Hepatic stellate cell (primary cell): ENCODE measurements at places on chromosomes 12 and 14.

- DNase-seq = no peak
These were observed 3.5 kb downstream of the STXBP6 start for GRCh38 chr14:25046301-25046943.

DNA sequence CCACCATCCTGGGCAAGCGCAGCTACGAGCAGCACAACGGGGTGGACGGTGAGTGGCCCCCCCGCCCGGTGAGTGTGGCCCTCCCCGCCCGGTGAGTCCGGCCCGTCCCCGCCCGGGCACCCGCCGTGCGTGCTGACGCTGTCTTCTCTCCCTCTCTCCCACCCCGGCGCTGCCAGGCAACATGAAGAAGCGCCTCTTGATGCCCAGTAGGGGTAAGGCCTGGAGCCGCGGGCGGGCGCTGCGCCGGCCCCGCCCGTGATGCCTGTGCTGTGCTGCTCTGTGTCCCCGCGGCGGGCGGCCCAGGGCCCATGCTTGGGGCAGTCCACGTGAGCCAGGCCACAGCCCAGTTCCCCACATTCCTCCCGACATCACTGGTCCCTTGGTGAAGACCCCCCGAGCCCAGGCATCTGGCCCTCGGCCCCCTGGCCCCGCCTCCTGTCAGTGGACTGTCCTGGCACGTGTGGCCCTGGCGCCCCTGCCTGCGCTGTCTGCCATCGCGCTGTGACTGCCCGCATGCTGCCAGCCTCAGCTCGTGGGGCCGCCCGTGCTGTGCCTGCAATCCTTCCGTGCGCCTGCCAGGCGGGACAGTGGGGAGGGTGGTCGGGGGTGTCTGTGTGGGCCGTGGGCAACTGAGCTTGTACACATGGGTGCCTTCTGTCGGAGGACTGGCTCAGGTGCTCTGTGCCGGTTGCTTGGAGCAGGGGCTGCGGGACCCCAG lies 7.9 kb upstream of the CRIP2 start:
- no peak for DNase-seq

- DNase-seq = no peak
These were observed 38.3 kb upstream of the PNMA1 start for GRCh38 chr14:73752297-73752992.

DNA sequence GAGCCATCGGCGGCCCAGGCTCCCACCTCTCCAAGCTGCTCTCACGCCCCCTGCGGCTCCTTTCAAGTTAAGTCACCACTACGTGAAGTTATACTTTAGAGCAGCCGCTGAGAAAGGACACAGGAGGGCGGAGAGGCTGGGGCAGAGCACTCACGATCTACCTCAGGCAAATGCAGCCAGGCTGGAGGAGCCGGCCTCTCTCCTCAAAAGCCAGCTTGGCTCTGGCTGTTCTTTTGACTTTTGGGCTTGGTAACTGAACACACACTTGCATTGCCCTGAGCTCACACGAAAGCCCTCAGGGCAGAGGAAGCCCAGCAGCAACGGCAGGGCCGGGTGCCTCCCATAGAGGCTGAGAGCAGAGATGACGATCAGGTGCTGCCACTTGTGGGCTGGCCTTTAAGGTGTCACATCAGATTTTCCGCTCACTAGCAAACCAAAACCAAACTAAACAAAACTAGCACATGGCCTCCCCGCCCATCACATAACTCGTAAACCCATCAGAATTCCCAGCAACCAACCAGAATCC lies 75.2 kb downstream of the PITPNM2 start:
- DNase-seq = no peak

GRCh38 chr14:24289649-24290280 lies 9.8 kb downstream of the DHRS1 start:
- DNase-seq = no peak

DNA sequence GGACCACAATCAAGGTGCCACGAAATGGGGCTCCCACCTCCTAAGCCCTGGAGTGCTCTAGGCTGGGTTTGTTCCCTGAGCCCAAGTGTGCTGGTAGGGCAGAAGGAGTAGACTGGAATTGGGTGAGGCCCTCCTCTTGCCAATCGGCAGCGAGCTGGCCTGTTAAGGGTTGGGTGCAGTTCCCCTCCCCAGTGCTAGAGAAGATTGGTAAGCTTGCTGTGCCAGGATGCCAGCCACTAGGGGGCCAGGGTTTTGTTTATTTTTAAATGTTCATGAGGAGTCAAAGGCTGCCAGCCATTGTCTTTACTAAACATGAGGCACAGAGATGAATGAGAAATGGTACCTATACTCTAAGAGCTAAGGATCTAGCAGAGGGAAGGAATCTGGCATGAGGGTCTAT lies 79.7 kb downstream of the SPTB start:
- DNase-seq = peak; percentile 61

DNA sequence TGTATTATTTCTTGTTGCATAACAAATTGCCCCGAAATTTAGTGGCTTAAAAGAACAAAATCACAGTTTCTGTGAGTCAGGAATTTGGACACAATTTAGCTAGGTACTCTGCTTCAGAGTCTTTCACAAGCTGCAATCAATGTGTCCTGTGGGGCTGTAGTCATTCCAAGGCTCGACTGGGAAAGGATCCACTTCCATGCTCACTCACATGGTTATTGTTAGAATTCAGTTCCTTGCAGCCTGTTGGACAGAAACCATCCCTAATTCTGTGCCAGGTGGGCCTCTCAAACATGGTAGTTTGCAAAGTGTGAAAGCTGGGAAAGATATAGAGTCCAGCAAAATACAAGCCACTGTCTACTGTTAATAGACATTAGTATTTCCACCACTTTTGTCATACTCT lies 59.7 kb upstream of the ARID2 start:
- DNase-seq = no peak

DNA sequence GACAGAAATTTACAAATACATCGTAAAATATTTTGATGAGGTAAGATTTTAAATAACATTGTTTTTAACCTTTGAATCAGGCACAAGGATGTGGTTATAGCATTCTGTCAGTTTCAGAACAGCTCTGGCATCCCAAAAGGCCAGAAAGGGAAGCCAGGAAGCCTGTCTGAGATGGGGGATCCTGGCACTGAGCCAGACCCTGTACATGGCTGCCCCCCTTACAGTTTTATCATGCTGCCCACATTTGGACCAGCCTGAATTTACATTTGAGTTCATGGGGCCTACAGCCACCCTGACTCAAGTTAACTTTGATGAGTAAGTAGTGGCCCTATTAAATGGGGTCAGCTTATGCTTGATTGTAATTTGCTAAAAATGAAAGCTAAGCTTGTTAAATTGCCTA lies 155.6 kb downstream of the PLXNC1 start:
- DNase-seq = no peak

GRCh38 chr12:57112492-57113294 lies 1.5 kb upstream of the STAT6 start:
- no peak for DNase-seq

- no peak for DNase-seq
These were observed 35.9 kb upstream of the FOS start for GRCh38 chr14:75242546-75243273.

DNA sequence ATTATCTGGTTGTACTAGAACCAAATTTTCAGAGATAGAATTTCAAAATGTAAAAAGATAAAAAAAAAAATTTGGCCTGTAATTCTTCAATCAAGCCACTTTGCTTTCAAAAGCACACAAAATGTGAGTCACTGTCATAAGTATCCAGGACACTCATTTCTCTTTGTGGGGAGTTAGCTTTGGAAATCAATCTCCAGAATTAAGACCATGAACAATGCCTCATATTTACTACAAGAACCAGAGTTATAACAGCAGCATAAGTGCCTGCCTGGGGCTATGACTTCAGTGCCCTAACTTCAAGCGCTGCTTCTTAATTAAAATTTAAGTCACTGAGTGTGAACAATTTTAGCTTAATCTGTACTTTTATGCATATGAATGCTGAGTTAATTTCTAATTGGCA lies 162.1 kb downstream of the C12orf42 start:
- DNase-seq = no peak

DNA sequence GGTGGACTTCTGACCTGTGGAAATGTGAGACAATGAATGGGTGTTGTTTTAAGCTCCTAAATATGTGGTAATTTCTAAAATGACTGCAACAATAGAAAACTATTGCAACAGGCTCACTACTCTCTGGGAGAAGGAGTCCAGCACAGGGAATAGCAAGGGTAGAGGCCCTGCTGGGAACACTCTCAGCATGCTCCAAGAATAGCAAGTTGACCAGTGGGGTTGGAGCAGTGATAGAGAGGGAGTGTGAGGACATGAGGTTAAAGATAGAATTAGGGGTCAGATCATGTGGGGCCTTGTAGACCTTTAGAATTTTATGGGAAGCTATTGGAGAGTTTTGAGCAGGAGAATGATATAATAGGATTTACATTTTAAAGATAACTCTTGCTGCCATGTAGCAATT lies 346.7 kb upstream of the CCDC196 start:
- DNase-seq = no peak

GRCh38 chr12:95424271-95424994 lies 49.5 kb upstream of the METAP2 start:
- DNase-seq = no peak

- DNase-seq = no peak
These were observed 10.9 kb upstream of the IL26 start for GRCh38 chr12:68236421-68237059.

GRCh38 chr12:5523396-5524115 lies 91.6 kb downstream of the NTF3 start:
- DNase-seq = no peak

- no peak for DNase-seq
These were observed 56.6 kb downstream of the EID3 start for GRCh38 chr12:104360157-104360556.

DNA sequence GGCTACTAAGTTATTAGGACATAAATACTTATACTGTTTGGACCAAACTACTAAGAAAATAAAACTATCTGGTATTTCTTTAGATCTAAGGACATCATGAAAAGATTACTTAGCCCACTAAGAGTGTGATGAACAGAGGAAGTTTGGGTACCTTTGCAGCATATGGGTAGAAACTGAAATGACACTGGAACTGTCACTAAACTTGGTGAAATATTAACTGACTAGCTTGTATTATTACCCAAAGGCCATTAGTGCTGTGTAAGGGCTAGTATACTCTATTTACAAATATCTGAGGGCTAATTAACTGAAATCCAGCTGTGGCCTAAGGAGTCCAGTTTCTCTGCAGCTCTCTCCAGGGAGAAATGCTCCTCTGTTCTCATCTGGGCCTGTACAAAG lies 45.5 kb downstream of the PAWR start:
- no peak for DNase-seq

DNA sequence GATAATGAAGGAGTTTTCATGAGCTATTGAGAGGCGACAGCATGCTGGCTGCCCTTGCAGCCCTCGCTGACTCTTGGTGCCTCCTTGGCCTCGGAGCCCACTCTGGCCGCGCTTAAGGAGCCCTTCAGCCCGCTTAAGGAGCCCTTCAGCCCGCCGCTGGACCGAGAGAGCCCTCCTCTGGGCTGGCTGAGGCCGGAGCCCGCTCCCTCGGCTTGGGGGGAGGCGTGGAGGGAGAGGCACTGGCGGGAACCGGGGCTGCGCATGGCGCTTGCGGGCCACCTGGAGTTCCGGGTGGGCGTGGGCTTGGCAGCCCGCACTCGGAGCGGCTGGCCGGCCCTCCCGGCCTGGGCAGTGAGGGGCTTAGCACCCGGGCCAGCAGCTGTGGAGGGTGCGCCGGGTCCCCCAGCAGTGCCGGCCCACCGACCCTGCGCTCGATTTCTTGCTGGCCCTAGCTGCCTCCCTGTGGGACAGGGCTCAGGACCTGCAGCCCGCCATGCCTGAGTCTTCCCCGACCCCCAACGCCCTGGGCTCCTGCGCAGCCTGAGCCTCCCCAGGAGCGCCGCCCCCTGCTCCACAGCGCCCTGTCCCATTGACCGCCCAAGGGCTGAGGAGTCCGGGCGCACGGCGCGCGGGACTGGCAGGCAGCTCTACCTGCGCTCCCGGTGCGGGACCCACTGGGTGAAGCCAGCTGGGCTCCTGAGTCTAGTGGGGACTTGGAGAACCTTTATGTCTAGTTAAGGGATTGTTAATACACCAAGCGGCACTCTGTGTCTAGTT lies 20.1 kb upstream of the PAWR start:
- DNase-seq = no peak

DNA sequence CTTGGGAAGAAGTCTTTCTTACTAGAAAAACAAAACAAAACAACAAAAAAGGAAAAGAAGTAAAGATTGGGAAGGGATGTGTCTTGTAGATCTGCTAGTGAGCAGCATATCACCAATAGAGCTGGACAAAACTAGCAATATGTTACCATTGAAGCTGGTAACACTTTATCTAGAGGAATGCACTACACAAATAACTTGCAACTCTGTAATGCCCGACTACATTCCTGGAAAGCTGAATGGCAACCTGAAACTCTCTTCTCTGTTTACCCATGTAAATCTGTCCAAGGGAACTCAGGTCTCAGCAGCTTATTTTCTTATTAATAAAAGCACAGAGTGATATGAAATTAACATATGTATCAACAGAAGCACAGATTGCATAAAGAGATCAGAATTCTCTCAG lies 624.4 kb downstream of the KCNH5 start:
- DNase-seq = no peak

GRCh38 chr12:47785036-47785886 lies 12.2 kb downstream of the SLC48A1 start:
- DNase-seq = no peak
